ENCODE measurements at places on chromosomes 3 and 15.

DNA sequence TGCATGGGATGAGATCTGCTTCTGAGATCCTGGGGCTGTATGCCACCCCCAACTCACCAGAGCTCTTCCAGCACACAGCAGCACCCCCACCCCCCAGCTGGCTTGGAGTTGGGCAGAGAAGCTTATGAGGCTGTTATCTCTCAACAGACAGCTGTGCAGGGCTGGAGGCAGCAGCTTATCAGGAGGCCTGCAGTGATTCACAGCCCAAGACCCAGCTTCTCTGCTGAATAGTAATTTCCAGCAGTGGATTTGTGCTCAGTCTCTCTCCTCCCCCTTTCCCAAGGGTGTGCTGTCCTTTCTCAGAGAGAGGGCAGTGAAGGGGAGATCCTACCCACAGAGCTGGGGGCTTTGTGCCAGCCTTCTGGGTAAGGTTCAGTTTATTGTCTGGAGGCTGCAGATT lies 2.1 kb downstream of the RPP25 start:
- peak; percentile 98 for DNase-seq

DNA sequence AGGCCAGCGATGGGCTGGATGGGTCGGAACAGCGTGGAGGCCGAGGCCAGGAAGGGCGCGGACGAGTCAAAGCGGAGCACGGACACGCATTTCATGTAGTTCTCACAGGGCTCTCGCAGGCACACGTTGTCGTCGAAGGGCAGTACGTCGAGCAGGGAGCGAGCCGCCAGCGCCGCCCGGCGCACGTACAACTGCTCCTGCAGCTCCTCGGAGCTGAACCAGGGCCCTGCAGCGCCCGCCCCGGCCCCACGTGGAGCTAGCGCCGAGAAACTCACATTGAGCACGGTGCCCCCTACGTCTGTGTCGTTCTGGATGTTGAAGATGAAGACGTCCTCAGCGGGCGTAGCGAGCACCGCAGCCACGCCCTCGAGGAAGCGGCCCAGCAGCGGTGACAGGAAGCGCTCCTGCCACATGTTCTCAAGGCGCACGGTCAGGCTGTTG lies 5.8 kb downstream of the CELSR3 start:
- no peak for DNase-seq

DNA sequence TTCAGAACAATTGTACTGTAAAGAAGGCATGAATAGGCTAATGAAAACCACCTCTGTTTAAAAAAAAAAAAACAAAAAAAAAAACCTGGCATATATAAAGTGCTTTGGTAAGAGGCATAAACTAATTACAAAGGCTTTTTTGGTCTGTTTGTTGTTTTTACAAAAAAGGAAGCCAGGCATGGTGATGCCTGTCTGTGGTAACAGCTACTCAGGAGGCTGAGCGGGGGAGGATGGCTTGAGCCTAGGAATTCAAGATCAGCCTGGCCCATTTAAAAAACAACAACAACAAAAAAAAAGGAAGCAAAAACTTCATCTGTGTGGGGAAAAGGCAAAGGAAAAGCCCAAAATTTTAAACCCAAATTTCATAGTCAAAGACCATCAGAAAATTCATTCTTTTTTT lies 47.0 kb downstream of the OSBPL10 start:
- DNase-seq: no peak

DNA sequence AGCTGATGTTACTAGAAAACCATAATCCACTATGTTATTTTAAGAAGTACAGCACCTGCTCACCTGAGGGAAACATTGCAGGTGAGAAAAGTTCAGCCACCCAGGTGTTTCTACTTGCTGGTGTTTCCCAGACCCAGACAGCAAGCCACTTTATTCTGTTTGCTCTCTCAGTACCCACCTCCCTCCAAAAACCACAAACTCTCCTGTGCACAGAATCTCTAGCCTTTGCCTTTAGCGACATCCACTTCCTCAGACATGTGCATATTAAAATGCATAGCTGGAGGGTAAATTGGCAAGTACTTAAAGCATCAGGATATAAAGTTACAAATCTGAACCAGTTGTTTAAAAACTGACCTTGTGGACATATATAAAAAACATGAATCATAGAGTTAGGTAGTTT lies 36.7 kb downstream of the VGLL3 start:
- no peak for DNase-seq

DNA sequence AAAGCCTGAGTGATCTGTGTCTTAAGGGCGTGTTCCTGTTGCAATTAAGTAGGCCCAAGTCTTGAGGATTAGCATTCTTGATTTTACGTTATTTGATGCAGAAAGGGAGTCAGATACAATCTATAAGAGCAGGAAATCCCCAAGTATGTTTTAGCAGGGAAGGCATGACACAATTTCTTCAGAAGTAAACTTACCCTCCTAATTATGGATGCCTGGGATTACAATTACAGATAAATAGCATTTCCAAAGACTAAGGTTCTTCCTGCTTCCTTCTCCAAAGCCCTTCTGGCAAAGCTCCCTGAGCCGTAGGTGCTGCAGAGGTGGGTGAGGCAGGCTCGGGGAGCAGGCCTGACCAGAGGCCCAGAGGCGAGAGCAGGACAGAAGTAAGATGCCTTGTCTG lies 34.9 kb upstream of the ST6GAL1 start:
- DNase-seq: no peak

- peak; percentile 33 for DNase-seq
These were observed at the start of gene TNNC1 for GRCh38 chr3:52453496-52454249. TNNC1 (minus strand) TSS chr3:52454041; CDS start chr3:52454015, 26 bp downstream.

DNA sequence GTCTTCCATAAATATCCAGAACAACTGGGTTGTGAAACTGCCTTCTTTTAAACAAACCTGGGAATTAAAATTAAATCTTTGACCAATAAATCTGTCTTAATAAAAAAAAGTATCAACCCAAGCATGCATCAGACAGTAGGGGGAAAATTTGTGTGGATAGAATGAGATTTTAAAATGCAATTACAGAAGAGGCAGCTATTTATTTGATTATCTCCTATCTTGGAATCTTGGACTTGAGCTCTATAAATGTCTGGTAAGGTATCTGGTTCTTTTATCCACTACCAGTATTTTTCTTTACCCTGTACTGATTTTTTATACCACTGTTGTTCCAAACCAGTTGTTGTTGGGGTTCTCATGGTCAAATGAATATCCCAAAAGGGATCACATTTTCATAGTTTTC lies 157.6 kb upstream of the VEPH1 start:
- peak; percentile 24 for DNase-seq

DNA sequence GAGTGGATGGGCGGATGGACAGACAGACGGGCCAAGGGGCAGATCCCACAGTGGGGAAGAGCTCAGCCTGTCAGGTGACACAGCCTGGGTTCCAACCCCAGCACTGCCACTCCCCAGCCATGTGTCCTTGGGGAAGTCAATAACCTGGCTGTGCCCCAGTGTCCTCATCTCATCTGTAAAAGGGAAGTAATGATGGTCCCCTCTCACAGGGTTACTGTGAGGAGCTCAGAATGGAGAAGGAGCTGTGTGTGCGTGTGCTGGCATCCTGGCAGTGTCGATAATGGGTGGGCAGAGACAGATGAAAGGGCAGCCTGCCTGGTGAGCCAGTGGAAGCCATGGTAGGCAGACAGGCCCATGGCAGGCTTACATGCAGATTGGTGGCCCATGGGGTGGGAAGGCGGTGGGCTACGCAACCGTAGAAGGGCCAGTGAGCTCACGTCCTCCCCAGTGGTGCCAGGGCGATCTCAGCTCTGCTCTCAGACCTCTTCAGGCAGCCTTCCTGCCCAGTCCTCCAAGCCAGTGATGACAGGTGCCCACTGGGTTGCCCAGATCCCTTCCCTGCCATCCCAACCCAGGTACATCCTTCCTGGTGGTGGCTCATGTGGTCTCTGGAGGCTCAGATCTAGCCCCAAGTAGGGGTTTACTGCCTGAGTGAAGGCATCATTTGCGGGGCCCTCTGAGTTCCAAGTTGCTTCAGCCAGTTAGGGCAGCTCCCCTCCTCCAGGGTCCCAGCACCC lies 2.3 kb upstream of the DNAJB8 start:
- no peak for DNase-seq

DNA sequence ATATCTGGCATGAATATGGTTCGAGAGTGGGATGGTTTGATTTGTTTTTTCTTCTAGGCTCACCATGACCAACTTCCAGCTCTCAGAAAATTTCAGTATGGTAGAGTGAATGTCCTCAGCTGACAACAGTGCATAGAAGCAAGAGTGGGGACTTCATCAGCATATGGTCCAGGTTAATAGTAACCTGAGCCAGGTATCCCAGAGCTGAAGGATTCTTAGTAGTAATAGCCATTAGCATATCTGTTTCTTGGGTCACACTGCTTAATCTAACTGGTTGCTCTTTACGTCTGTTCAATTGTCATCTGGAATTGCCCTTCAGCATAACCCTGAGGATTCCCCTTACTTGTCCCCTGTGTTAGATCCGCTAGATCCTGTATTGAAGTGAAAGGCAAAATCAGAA lies 151.8 kb downstream of the GMNC start:
- no peak for DNase-seq

DNA sequence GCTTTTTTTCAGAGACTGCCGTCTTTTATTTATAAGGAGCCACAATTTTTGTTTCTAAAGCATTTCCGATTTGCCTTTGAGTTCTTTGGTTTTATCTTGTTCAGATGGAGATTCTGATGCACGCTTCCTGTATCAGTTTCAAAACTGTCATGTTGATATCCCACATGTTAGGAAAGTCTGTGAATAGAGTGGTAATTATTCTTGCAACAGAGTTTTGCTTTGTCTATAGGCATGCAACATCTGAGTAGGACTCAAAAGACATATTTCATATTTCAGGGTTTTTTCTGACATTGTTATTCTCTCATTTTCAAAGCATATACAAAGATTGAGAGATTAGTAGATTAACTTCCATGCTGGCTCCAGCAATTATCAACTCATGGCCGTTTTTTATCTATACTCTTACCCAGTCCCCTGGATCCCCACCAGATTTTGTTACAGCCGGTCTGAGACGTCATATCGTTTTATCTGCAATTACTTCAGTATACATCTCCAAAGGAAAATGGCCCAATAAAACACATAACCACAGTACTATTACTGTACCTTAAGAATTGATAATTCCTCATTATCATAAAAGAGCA lies 22.4 kb downstream of the PAQR5 start:
- DNase-seq: no peak

DNA sequence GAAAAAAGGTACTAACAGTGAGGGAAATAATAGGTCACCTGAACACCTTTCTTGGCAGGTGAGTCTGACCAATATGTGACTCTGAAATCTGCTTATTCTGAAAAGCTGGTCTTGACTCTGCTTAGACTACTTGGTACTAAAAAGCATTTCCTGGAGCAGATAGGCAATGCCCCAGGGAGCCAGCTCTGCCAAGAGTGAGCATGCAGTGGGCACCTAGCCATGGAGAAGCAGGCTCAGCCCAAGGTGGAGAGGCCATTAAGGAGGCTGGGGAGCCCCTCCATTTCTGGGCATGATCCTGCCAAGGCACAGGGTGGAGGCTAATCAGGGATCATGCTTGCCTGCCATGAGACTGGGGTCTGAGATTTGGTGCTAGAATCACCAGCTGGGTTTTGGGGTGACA lies 1.6 kb upstream of the LTF start:
- no peak for DNase-seq

GRCh38 chr3:26460985-26461384 lies 161.6 kb upstream of the LRRC3B start:
- DNase-seq: no peak

- DNase-seq: no peak
These were observed 38.4 kb upstream of the SLC25A36 start for GRCh38 chr3:140903196-140903595.

GRCh38 chr3:103308921-103309320 lies 874.1 kb downstream of the ZPLD1 start:
- no peak for DNase-seq

DNA sequence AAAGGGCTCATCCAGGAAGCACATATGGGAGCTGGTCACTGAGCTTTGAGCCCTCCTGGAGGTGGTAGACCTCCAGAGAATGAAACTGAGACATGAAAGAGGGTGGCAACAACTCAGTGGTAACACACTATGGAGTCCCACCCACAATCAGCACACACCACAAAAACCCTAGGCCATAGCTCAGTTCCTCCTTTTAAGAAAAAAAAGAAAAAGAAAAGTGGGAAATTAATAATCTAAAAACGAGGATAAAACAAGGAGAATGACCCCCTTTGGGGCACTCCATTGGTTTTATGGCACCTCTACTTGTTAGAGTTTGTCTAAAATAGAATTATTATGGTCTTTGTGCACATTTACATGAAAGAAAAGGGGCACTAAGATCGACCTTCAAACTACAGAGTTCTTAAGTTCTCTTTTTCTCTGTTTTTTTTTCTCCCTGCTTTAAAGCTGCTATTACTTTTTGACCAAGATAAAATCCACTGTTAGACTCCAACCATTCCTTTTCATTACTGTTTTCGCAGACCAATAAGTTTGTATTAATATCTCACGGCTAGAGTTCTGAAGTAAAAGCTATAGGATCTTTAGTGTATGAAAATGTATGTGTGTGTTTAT lies 40.2 kb upstream of the ZBTB20 start:
- no peak for DNase-seq

- DNase-seq: no peak
These were observed 828.6 kb upstream of the NR2F2 start for GRCh38 chr15:95501865-95502264.

- no peak for DNase-seq
These were observed 126.4 kb downstream of the OXSM start for GRCh38 chr3:25916321-25916720.

DNA sequence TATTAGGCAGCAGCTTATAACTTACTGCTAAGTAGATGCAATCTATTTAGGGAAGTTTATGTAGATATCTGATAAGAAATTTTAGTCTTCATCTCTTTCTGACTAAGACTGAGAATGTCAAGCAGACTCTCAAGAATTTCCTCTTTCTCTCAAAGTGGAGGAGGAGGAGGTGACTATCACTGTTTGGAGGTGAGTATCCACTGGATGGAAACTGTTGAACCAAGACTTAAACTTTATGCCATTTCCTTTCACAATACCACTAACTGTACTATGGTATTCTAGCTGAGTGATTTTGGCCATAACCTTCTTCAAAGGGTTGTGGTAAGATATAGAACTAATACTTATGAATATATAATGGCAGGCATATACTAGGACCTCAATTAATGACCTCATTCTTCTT lies 64.6 kb downstream of the TPRG1 start:
- no peak for DNase-seq

- DNase-seq: no peak
These were observed 12.2 kb downstream of the CLN6 start for GRCh38 chr15:68217341-68217740.

DNA sequence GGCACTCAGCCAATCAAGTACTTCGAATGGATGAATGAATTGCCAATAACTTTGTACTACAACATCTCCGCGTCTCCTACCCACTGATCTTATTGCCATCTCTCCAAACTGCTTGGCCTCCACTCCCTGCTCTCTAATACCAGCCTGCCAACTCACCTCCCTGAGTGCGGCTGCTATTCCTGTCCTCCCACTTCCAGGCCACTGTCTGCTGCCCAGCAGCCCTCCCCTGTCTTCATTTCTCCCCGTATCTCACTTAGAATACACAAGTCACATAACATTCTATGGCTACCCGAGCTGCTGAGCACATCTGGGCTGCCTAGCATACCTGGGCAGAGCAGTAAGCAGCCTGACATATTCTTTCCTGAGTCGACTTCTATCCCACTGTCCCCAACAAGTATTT lies 149.9 kb upstream of the LRTM1 start:
- no peak for DNase-seq
